ENCODE measurements at places on chromosomes 5 and 9.

GRCh38 chr5:90111364-90112032, 298.1 kb downstream of the CETN3 start:
- no peak for DNase-seq

DNA sequence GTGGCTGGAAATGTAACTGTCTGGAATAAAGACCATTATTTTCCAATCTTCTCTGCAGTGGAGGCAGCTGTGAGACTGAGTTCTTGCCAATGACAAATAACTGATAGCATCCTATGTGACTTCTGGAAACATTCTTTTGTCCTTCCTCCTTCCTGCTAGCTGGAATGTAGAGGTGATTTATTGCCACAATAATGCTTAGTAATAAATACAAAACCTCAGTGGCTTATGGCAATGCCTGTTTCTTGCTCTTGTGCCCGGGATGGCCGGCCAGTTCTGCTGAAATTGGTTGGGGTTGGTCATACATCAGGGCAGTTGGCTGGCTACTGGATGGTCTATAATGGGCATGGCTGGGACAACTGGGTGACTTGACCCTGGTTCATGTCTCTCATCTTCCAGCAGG, 12.2 kb upstream of the TEX48 start:
- no peak for DNase-seq

DNA sequence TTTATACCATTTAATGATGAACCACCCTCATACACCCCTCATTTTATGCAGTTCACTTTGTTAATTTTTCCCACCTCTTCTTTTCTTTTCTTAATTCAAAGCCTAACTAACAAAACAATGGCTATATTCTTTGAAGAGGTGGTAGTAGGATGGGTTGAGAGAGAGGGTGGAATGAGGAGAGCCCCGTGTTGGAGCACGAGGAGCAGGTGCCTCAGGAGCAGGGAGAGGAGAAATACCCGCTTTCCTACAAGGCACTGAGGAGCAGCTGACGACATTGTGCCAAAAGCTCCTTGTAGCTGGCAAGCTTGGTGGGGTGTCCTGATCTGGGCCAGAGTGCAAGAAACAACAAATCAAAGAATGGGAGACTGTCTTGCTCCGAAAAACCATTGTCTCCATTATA, 129.6 kb downstream of the HTR4 start:
- no peak for DNase-seq

DNA sequence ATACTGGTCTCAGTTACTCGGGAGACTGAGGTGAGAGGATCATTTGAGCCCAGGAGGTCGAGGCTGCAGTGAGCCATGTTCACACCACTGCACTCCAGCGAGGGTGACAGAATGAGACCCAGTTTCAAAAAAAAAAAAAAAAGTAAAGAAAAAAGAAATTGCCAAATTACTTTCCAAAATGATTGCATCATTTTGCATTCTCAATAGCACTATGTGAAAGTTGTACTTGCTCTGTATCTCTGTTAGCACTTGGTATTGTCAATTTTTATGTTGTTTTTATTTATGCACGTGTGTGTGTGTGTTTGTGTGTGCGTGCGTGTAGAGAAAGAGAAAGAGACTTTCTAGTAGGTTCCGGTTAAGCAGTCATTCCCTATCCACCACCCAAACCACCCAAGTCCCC, 328.4 kb downstream of the RAB3C start:
- DNase-seq, result no peak

DNA sequence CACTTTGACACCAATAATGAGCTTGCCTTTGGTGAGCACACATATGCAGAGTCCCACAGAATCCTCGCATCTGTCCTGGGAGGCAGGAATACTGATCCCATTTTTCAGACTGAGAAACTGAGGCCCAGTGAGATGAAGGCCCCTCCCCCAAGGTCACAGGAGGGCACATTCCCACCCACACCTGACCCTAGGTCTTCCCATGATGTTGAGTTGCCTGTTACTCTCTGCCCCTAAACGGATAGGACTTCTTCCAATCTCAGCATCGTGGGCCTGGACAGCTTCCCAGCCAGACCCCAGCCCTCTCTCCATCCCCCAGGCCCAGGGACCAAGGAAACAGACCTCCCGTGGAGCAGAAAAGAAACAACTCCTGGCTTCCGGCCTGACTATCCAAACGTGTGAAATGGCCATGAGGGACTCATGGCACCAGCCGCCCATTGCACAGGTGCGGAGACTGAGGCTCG, 877 bp downstream of the SH3GLB2 start:
- DNase-seq, result no peak

DNA sequence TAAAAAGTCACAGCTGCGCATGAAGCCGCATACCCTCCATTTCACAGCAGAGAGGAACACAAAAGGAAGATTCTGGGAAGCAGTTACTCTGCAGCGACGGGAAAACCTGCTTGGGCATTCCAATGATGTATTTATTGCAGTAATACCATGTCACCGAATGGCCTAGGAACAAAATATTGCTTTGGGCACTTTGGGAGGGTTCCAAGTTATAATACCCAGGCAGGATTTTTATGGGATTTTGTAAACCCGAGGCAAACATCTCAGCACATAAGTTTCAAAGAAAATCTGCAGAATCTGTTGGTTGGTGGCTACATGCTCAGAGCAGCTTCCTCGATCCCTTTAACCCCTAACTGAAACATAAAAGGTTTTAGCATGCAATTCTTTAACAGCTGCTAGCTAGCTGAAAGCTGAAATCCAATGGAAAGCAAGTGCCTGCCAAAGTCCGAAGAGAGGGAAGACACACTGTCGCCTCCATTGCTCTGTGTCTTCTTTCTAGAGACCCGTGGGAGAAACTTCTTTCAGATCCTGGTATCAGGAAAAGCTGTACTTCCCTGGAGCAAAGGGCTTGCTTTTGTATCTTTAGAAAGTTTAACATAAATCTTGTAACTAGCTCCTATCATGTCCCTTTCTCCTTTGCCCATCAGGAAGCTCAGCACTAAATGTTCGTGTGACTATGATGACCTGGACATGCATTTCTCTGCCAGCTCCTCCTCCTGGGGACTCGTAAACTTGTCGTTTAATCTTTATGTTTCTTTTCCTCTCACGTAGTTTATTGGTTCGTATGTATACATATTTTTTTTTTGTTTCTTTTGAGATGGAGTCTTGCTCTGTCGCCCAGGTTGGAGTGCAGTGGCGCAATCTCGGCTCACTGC, 195.0 kb downstream of the MAPKAP1 start:
- no peak for DNase-seq

DNA sequence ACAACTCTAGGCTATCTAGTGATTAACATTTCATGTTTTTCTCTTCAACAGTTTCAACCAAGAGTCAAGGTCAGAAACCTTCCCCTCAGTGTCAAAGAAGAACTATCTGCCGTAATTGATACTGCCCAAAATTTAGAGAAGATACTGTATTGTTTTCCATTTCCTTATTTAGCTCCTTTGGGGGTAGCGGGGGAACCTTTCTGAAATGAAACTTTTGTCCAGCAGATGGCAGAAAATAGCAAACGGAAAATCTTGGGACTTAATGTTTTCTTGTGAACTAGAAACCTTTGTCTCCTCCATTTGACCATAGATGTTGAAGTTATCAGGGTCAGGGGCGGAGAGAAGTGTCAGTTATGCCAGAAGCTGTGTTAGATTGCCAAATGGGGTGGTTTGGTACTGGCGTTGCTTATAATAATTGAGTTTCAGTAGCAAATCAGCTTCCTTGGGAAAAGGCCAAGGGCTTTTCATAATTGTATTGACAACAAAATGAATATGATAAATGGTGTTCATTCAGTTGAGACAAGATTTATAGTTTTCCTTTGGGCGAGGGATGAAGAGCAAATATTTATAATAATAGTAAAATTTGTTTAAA, 101.7 kb upstream of the TLX3 start:
- DNase-seq, result no peak

DNA sequence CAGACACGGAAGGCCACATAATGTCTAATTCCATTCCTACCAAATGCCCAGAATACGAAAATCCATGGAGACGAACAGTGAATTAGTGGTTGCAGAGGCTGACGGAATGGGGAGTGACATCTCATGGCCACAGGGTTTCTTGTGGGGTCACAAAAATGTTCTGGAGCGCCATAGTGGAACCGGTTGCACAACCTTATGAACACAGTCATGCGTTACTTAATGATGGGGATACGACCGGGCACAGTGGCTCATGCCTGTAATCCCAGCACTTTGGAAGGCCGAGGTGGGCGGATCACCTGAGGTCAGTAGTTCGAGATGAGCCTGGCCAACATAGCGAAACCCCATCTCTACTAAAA, 26.0 kb upstream of the TTLL11 start:
- DNase-seq, result no peak

GRCh38 chr9:92133949-92134604, 18.9 kb upstream of the SPTLC1 start:
- peak; percentile 37 for DNase-seq

- DNase-seq, result no peak
Observed at GRCh38 chr9:134379831-134380365, 53.6 kb downstream of the RXRA start.

DNA sequence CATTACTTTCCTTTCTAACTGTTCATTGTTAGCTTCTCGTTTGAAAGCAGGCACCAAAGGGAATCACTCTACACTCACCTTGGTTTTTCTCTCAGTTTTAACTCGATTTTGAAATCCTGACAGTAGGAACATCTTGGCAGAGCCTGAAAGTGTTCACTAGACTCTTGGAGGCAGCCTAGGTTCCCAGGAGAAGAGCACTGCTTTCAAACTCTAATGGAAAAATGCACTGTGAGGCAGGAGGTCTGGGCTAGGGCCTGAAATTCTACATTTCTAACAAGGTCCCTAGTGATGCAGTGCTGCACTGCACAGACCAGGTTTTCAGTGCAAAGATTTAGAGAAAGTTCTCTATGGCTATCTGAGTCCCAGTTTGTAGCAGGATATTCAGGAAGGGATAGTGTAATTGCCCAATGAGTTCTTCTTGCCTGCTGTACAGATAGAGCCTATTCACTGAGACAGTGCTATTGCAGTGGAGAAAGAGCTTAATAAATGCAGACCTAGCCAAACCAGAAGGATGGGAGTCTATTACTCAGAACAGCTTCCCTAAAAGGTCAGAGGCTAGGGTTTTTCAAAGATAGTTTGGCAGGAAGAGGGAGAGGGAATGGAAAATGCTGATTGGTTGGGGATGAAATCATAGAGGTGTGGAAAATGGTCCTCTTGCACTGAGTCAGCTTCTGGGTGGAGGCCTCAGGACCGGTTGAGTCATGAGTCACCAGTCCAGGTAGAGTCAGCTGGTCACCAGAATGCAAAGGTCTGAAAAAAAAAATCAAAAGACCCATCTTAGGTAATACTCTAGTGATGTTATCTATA, 153.9 kb downstream of the GPBP1 start:
- DNase-seq, result no peak

GRCh38 chr5:77560677-77561263, 68.7 kb upstream of the WDR41 start:
- no peak for DNase-seq

GRCh38 chr9:3648266-3648665, 122.5 kb upstream of the RFX3 start:
- DNase-seq, result no peak

GRCh38 chr9:15570769-15571168, 17.9 kb downstream of the CCDC171 start:
- DNase-seq, result no peak

- no peak for DNase-seq
Observed at GRCh38 chr5:143427122-143427735, 23.7 kb upstream of the NR3C1 start.

DNA sequence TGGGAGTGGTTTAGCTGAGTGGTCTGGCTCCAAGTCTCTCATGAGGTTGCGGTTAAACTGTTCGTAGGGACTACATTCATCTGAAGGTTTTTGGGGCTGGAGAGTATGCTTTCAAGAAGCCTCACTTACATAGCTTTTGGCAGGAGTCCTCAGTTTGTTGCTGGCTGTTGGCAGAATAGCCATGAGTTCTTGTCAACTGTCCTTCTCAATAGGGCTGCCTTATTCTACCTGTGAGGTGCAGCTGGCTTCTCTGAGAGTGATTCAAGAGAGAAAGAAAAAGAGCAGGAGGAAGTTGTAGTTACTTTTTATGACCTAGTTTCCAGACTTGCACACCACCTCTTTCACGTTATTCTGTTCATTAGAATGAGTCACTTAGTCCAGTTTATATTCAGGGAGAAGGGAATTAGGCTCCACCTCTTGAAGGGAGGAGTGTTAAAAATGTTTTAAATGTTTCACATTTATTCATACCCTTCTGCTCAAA, 33.2 kb downstream of the YTHDC2 start:
- no peak for DNase-seq

DNA sequence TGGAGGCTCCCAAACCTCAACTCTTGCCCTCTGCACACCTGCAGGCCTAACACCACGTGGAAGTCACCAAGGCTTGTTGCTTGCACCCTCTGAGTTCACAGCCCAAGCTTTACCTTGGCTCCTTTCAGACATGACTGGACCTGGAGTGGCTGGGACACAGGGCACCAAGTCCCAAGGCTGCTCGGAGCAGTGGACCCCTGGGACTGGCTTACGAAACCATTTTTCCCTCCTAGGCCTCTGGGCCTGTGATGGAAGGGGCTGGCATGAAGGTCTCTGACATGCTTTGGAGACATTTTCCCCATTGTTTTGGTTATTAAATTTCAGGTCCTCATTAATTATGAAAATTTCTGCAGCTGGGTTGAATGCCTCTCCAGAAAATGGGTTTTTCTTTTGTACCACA, 994.4 kb upstream of the NUDT12 start:
- no peak for DNase-seq

- DNase-seq, result no peak
Observed at GRCh38 chr5:41404757-41405156, 105.6 kb downstream of the PLCXD3 start.

- no peak for DNase-seq
Observed at GRCh38 chr9:15146268-15146700, 160.7 kb downstream of the TTC39B start.

DNA sequence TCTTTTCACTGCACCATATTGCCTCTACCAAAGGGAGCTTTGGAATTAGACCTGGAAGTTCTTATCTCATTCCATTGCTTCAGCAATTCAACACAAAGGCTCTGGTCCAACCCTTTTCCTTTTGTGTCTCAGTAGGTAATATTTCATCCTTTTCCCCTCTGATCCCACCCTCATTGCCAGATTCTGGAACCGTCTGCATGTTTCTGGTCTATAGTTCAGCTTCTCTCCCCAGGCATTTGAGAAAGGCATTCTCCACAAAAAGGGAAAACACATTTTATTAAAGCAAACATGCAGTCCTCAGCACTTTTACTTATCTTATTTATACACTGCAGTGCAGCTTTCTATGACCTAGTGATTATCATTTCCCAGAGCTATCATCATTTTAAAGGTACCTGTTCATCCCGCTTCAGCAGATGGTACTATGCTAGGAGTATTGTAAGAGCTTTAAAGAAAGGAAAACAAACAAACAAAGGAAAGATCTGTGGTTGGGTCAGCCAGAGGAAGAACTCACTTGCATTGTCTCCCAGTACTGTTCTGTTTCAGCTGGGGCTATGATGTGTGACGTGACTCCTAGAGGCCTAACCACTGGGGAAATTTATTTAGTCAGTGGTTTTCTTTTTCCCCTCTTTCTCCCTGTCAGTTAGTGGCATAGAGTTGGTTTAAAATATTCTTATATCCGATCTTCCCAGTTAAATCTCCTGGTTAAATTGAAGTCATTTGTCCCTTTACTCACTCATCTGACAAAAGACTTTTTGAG, 269.2 kb downstream of the TMEM38B start:
- no peak for DNase-seq

All from activated CD8-positive, alpha-beta memory T cell treated with anti-CD3 and anti-CD28 coated beads for 1 hour (primary cell).